Large intestine (tissue), 12 donors: ENCODE measurements at places on chromosomes 5 and 9.

DNA sequence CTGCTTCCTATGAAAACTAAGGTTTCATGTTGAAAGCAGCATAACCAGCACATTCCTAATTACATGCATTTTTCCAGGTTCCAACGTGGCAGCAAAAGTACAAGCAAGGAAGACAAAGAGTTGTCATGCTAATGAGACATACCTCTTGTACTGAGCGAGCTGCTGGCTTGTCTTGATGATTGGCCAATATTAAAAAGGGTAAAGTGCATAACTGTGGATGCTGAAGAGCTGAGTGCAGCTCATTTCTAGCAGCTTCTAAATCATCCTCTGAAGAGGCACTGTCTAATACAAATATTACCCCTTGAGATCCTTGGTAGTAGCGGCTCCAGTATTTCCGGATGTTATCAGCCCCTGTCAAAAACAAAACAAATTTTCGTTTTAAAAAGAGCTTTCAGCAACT is 197.3 kb downstream of the ARL15 start:
- DNase-seq = no peak

DNA sequence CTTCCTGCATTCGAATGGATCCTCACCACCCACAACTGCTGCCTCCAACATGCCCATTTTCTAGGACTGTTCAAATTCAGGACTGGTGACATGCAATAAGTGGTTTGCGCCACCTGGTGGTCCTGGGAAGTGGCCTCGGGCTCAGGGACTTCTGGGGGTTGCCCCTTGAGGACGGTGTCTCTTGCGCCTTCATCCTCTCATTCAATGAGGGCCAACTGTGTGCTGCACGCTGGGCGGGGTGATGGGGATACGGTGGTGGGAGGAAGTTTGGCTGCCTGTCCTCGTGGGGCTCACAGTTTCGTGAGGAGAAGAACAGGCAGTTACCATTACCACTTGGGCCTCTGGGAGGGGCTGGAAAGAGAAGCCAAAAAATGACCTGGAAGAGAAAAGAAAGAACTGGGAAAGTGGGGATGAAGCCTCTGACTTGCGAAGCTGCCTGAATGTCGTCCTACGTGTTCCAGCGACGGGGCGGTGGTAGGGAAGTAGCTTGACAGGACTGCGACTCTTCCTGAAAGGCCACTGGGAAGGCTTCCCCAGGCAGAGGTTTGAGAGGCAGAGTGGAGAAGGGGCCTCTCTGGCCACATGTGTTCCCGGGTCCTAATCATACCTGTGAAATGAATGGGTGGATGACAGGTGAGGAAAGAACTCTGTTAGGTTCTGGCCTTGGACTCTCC is 49.0 kb downstream of the PSD2 start:
- peak; percentile 19 for DNase-seq

DNA sequence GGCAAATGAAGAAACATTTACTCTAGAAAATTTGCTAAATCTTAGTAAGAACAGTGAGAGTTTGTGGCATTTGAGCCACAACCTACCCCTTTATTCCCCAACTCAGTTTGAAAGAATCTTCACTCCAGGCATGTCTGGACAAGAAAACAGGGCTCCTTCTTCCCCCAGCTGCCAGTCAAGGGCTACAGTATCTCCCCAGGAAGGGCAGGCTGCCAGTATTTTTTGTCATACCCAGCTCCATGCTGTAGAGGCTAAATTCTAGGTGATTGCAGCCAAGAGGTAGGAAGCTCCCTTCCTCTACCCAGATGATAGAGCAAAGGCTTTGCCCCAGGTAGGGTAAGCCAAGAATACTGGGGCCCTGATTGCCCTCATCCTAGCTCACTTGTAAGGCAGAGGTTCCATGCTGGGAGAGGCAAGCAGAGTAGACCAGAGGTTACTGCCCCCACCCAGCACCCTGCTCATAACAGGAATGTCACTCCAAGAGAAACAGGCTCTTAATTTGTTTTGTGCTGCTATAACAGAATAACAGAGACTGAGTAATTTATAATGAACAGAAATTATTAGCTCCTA is 20.0 kb upstream of the GRPEL2 start:
- DNase-seq = no peak

GRCh38 chr9:74322661-74323314 is 174.3 kb upstream of the RORB start:
- DNase-seq = no peak

DNA sequence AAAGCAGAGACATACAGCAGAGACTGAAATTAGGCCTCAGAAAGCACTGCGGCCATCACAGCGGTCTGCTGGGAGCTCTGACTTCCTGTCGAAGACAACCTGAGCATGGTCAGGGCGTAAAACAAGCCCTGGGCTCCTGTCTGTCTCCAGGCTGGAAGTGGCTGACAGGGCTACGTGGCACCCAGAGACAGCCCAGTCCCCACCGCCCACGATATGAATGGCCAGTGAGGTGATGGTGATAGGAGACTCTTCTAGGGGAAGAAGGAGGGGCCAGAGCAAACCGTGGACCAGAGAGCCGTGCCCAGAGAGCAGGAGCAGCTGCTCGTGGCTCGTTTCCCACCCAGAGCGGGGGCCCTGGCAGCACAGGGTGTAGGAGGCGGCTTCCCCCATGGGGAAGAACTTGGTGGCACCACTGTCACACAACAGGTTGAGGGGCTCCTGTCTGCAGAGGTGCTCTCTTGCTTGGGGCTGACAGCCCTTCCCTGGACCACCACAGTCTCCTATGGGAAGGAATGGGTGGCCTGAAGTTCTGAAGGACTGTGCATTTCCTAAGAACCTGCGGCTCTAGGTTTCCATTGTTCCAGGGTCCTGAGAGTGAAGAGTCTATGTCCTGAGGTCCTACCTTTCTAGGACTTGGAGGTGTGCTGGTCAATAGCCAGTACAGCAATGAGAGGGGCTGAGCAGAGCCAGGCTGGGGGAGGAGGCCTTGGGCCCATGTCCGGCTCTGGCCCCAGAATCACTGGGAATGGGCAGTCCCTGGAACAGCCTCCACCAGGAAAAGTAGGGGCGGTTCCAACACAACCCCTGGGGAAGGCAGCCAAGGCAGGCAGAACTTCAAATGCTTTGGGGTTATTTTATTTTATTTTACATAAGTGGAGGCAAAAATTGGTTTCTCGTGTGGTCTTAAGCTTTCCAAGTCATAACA is 56.4 kb downstream of the BARX1 start:
- no peak for DNase-seq
